T-helper 17 cell (primary cell): ENCODE measurements at places on chromosomes 5 and 9. TPM values are rescaled to one million over a fixed set of nuclear protein-coding genes. Genes with fewer than 3 reads are reported as not detected.
A peak's percentile ranks its signal among the peaks of the same experiment; 100 is the strongest.

GRCh38 chr5:62486672-62487071 is 74.1 kb downstream of the IPO11 start:
- DNase-seq: no peak

Gene PCDHGA2
- not detected for total RNA-seq

- peak; percentile 33 for DNase-seq
Measured at GRCh38 chr9:33452828-33453271, 5.5 kb upstream of the AQP3 start.

Gene PIP5KL1
- 2.1 TPM for total RNA-seq

DNA sequence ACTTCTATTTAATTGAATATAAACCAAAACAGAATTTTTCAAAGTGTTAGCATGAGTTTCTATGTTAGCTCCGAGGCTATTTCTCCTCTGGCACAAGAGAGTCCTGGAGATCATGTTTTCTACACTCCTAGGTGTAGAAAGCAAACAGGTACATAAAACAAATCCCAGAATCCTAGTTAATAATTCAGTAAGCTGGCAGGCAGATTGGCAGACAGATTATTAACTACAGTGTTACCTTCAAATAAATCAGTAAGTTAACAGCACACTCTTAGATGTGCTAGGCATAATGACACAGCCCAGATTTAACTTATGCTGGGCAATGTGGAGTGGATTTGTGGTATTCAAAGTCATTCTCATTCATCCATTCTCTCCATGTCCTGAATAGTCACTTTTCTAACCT is 282.8 kb upstream of the RPS23 start:
- DNase-seq: no peak

- DNase-seq: no peak
Measured at GRCh38 chr9:105252405-105252756, 7.9 kb downstream of the SLC44A1 start.

DNA sequence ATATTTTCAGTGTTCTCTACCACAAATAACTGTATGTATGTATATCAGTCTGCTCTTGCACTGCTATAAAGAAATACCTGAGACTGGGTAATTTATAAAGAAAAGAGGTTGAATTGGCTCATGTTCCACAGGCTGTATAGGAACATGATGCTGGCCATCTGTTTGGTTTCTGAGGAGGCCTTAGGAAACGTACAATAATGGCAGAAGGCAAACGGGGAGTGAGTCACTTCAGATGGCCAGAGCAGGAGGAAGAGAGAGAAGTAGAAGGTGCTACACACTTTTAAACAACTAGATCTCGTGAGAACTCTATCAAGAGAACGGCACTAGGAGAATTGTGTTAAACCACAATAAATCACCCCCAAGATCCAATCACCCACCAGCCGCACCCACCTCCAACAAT is 121.7 kb downstream of the ADAMTS6 start:
- no peak for DNase-seq

- no peak for DNase-seq
Measured at GRCh38 chr9:114448706-114449105, 56.6 kb downstream of the WHRN start.
